ENCODE measurements at places on chromosomes 3 and 15.

DNA sequence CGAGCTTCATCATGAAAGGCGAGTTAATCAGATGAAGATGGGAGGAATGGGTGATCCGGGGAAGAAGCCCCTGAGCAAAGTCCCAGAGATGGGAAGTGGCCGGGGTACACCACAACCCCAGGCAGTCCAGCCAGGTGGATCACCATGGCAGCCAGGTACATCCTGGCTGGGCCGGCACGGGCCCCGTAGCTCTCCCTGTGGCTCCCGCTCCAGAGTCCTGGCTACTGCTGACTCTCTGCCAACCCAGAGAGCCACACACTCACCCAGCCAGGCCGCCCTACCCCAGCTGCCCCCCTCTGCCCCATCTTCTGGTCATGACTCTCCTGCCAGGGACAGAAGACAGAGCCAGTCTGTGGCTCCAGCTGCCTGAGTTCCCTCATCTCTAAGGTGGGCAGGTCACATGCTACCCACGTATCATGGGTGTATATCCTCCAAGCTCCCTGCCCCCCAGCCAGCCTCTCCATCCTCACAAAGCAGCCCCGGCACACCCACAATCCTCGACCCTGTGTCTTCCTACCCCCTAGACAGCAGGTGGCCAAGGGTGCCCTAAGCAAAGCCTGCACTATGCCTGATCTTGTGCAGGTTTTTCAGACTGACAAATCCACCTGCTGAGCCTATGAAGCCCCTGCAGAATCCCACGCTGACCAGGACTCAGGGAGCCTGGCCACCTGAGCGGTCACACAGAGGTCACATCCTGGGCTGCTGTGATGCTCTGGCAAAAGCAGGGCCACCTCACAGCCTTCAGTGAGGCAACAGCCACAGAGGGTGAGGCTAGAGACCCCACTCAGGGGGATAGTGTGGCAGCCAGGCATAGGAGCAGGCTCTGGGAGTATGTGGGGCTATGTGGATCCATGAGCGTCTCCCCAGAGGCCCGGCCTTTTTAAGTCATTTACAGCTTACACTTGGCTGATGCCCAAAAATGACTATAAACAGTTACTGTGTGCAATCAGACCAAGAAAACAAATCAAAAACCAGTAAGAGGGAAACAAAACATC lies 13.2 kb downstream of the XXYLT1 start:
- no peak for DNase-seq

DNA sequence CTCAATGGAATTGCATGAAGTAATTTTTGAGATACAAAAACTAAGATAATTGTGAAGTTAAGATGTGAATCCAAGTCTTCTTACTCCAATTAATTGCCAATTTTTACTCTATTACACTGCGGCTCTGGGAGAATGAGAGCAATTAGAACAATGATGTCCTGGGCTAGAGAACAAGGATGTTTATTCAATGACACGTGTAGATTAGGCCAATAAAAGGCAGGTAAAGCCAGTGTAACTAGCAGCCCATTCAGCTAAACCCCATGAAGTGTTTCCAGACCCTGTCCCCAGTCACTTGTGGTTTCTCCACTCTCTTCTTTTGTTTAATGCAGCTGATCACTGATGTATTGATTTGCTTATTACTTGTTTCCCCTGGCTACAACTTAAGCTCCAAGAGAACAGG lies 381.1 kb upstream of the ARHGEF26 start:
- no peak for DNase-seq

DNA sequence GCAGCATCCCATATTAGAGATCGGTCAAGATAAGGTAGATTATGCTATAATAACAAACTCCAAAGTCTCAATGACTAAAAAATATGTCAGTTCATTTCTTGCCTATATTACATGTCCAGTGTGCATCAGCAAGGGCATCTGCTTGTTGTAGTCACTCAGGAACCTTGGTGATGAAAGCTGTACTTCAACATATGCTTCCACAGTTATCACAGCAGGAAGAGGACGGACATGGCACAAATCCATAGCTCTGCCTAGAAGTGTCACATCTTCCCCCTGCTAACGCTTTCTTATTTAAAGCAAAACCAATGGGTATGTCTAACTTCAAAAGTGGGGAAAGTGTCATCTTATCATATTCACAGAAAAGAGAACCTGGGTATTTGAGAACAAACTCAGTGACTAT lies 20.0 kb upstream of the PIAS1 start:
- DNase-seq: no peak

DNA sequence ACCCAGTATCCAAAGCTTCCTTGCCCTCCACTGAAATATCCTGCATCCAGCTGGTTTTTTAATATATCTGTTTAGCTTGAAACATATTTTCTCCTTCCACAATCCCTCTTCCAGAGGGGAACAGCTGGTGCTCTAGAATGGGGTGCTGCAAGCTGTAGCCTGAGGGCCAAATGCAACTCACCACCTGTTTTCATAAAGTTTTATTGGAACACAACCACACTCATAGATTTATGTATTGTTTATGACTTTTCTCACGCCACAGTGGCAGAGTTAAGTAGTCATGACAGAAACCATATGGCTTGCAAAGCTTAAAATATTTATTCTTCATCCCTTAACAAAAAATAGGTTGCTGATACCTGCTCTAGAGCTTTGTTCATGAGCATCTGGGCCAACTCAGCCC lies 298.7 kb downstream of the CLSTN2 start:
- no peak for DNase-seq

- peak; percentile 83 for DNase-seq
These were observed 52.4 kb upstream of the BLM start for GRCh38 chr15:90664650-90665287.

DNA sequence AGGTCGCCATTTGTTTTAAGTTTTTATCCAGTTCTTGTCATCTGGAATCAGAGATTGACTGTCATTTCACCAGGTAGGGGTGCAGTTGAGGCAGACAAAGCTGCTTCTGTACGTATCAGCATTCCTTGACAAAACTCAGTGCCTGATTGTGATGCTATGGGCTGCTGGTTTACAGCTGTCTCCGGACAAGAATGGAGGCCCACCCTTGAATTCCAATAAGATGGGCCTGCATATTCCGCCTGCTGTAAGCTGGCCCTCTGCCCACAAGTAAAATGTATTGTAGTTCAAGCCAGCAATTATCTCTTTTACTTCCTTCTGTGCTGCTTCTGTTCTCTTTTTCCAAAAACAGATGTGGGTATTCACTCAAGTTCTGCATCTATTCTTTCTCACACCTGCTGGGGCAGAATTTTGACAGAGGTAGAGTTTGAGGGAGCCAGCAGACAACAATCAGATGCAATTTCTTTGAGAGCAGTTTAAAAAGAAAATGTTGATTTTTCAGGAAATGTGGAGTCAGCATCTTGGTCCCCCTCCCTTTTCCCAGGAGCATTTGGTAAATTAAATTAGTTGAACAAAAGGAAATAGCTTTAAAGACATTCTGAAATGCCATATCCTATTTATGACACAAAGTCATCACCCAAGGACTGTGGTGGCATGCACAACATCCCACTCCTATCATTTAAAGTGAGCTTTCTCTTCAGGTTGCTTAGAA lies 53.5 kb downstream of the IQCH start:
- peak; percentile 47 for DNase-seq

DNA sequence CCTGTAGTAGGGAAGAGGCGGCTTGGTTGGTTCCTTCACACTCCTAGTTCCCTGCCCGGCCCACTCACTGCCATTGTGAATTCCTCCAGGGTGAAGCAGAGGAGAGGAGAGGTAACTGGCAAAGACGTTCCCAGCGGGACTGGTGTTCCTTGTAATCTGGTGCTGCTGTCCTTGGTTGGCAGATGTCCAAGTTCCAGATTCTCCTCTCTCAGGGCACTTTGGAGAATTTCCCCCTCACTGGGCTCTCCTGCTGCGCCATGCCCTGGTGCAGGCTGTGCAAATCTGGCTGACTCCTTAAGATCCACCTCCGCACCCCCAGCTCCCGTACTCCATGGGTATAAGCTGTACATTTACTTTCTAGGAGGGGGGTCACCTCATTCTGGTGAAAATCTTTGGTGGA lies 37.3 kb downstream of the THSD4 start:
- no peak for DNase-seq

DNA sequence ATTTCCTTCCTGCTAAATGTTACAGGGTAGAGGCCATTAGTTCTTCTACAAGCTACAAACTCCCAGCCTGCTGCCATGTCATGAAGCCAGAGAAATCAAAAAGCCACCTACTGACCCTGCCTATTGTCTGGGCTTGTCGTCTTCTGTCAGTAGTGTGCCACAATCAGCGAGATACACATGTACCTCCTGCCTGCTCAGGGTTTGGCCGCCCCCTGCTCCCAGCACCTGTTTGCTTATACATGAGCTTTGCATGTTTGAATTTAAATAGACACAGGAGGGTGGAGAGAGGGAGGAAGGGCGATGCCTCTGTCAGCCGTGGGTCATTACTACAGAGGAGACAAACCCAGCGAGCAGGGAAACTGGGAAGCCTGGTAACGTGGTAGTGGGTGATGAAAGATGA lies 106.1 kb downstream of the ROBO2 start:
- DNase-seq: peak; percentile 53

GRCh38 chr15:57158997-57159668 lies 217.2 kb upstream of the CGNL1 start:
- no peak for DNase-seq

DNA sequence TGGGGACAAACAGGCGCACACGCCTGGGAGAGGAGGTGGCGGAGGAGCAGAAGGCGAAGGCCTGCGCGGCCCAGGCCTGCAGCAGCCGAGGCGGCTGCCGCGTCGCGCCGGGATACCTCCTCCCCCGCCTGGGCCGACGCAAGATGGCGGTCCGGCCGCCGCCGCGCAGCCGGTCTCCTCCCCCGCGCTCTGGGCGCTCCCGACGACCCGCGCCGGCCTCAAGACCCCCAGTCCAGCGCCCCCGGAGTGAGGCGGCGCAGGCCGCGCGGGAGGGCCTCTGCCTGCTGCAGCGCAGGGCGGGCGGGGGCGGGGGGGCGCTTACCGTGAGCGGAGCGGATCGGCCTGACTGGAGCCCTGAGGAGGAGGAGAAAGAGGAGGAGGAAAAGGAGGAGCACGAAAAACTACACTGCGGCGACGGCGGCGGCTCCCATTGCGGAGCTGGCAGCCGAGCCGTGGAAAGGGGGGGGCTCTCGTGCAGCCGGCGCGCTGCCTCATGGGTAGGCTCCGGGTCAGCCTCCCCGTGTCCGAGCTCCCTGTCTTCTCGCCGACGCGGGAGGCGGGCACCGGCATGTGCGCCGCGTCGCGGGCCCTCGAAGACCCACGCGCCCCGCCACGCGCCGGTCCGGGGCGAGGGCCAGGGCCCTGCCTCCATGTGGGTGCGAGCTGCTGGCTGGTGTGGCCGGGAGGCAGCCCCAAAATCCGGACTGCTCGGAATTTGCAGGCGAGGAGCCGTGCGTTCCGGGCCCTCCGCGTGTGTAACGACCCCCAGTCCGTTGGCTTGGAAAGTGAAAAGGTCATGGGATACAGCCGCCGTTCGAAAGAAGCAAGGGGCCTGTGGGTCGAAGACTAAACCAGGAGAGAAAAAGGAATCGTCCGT lies at the start of gene ZNF280D:
Gene ZNF280D (minus strand): TSS at position 374 of the 877 bp plus-strand sequence. CDS start 26,400 bp downstream, outside the sequence.
- peak; percentile 94 for DNase-seq

DNA sequence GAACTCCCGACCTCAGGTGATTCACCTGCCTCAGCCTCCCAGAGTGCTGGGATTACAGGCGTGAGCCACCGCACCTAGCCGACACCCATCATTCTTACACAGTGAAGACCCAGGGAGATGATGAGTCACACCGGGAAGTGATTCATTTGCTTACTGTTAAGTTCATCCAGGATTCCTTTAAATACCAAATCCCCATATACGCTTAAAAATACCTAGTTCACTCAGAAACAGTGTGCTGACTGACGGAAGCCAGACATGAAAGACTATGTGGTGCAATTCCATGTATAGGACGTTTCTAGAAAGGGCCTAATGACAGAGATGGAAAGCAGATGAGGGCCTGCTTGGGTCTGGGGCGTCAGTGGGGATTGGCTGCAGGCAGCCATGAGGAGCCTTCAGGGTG lies 75.2 kb downstream of the APBA2 start:
- no peak for DNase-seq

GRCh38 chr15:52805351-52806283 lies 15.5 kb upstream of the ONECUT1 start:
- peak; percentile 79 for DNase-seq

- no peak for DNase-seq
These were observed 811 bp downstream of the C3orf52 start for GRCh38 chr3:112086875-112087524.

DNA sequence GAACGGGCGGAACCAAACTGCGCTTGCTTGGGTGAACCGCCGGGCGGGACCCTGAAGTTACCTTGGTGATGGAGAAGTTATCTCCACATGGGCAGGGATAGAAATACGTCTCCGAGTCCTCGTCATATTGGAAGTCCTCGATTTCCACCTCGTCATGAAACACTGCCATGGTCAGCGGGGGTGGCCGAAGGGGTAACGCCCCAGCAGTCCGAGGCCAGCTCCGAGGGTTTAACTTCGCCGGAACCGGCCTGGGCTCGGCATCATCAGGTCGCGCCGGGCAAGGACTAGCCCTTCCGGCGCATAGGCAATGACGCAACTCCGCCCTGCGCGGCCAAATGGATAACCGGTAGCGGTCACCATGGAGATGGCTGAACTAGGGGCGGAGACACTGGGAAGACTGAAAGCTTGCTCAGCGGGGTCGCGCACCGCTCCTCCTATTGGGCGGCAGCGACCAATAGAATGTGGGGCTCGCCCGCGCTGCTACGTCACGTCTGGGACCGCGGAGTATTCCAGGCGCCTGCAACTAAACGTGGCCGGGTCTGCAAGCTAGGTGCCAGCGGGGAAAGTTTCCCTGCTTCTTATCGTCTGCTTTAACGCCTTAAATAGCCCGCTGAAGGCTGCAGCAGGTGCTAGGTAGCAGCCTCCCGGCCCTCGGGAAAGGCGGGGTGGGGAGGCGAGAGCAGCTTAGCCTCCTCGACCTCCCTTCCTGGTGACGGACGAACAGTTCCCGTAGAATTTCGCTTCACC lies at the start of the genes DPH3 and OXNAD1:
Gene DPH3 (minus strand): TSS at position 236 of the 747 bp plus-strand sequence. CDS start 67 bp downstream, at position 169.
Gene OXNAD1 (plus strand): TSS at position 505 of the 747 bp plus-strand sequence. CDS start 5,741 bp downstream, outside the sequence.
- peak; percentile 100 for DNase-seq

DNA sequence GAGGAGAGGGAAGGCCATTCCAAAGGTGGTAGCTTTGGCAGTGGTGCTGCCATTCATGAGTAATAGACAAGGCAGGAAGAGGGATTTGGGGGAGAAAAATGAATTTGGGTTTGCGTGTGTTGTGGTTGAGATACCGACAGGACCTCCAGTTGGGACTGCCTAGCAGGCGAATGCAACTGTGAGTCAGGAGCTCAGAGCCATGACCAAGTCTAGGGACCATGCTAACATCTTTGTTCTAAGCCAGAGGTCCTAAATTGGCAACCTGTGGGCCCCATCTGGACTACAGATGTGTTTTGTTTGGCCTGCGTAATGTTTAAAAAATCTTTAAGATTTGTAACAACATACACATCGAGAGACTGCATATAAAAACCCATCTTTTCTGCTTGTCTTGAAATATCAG lies 61.6 kb downstream of the SAMMSON start:
- no peak for DNase-seq
